ENCODE measurements at places on chromosomes 7 and 10.

GRCh38 chr7:132435016-132435990 lies 141.0 kb downstream of the PLXNA4 start:
- DNase-seq = no peak

- DNase-seq = no peak
Observed at GRCh38 chr7:44488955-44489354, 1.5 kb downstream of the NUDCD3 start.

GRCh38 chr10:34415039-34415438 lies 400.1 kb downstream of the PARD3 start:
- no peak for DNase-seq

GRCh38 chr7:27438881-27439589 lies 196.4 kb downstream of the EVX1 start:
- DNase-seq = no peak

DNA sequence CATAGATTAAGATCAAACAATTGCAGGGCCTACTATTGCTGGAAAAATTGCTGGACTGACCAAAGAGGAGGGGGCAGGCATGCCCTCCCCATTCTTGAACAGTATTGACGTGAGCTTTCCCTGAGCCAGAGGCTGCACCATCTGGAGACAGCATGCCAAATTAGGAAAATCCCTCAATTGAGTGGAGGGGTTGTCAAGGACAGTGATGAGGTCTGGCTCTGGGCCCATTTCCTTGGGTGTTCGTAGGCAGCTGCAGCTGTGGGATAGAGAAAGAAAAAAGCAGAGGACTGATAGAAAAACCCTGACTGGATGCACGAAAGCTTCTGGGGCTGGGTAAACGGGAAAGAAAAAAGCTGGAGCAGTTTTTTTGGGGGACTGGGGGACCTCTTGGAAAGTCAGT lies 22.8 kb upstream of the ORC5 start:
- DNase-seq = no peak

DNA sequence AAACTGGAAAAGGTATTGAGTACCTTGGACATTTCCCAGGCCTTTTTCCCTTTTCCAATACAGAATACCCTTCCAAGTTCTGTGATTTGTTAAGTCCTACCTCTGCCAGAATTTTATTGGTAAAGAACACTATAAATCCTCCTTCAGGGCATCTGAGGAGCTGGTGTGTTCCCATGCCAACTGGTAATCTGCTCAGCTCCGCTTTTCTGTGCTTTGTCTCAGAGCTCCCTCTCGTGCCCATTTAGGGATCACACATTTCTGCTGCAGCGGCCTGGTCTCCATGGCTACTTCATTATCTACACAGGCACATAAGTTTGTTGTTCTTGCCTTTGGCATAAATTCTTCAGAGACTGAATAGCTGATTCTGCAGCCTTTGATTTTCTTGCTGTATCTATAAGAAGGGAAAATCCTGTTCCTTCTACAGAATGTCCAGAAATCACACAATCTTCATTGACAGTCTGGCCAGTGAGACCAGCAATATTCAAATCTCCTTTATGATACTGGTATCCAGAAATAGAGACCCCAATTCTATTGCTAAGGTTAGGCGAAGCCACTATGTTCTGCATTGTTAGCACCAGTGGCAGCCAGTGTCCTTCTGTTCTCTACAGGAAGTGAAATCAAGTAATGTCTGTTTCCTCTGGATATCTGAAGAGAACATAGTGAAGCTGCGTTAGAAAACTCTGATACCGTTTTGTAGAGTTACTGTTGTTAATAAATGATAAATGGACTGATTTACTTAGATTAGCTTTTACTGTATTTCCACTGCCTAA lies 51.9 kb downstream of the DENND11 start:
- DNase-seq = peak; percentile 90

- no peak for DNase-seq
Observed at GRCh38 chr10:12921163-12921562, 80.3 kb downstream of the CCDC3 start.

DNA sequence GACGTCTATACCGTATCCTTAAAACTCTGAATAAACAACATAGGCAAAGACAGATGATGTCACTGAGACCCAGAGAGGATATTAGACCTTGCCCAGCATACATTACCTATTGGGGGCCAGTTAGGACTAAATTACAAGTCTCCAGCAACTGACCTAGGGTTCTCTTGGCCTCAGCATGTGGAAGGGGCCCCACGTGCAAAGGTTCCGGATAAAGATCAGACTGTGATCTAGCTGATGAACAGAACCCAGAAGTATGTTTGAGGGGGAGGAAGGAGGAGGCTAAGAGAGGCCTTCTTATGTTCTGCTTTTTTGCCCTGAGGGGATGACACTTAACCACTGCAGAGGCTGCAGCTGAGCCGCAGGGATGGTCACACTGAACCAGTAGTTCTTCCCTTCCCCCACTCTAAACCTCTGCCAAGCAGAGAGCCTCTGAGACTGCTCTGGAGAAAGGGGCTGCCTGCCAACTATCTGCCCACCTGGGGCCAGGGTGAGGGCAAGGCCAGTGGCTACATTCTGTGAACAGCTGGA lies 24.0 kb upstream of the KMT2C start:
- DNase-seq = no peak

DNA sequence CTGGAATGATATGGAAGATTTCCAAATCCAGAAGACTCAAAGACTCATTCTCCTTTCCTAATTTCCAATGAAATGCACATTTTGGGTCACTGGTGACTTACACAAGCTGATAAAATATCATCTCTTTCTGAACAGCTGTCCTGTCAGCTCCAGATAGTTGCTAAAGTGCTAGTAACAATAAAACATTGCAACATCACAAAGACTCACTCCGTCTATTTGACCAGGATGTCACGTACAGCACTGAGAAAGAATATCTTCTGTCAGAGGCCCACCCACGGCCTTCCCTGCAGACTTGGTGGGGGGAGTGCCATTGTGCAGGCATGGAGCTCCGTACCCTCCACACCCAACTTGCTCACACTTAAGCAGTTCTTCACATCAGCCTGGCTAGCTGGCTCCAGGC lies 78.9 kb upstream of the EGR2 start:
- no peak for DNase-seq

DNA sequence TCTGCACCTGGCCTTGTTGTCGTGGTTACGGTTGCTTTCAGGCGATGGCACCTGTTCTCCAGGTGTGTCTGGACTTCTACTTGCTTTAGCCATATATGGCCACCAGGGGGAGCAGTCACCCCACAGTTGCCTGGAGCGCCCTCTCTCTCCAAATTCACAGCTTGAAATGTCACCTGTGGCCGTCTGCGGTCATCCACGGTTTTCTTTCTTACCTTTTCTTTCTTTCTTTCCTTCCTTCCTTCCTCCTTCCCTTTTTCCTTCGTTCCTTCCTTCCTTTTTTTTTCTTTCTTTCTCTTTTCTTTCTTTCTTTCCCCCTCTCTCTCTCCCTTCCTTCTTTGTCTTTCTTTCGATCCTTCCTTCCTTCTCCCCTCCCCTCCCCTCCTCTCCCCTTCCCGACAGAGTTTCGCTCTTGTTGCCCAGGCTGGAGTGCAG lies 150.5 kb upstream of the VKORC1L1 start:
- DNase-seq = no peak

DNA sequence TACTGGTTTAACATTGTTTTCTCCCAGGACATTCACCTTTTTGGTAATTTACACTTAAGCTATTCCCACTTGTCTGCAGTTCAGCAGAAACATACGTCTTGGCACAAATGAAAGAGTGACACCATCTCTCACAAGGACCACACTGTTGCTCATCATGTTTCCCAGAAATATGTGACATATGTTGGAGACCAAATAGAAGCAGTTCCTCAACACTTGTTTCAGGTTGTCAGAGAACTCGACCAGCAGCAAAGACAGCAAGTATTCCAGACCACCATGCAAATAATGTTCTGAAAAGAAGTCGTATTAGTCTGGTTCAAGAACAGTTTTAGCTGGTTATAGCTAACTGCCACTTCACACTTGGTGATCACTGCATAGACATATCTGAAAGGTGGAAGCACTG lies 81.3 kb upstream of the KLF6 start:
- DNase-seq = no peak

DNA sequence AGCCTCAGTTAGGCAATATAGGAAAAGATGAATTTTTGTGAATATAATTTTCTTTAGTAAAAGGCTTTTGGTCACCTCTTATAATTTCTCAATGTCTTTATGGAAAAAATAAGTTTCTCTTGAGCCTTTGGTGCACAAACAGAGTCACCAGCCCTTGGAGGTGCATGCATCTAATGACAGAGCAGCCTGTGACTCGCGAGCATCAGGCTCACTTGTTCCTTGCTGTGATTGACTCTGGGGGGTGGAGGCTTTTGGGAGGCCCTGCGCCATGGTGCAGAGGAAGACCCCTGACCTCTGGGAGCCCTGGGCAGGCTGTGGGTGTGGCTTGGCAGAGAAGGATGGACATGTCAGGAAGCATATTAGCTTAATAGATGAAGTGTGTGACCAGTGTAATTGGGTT lies 60.2 kb downstream of the FIGNL1 start:
- no peak for DNase-seq

- DNase-seq = no peak
Observed at GRCh38 chr7:116279217-116279616, 68.9 kb downstream of the TES start.

- DNase-seq = no peak
Observed at GRCh38 chr10:78301481-78301880, 267.8 kb downstream of the RPS24 start.

DNA sequence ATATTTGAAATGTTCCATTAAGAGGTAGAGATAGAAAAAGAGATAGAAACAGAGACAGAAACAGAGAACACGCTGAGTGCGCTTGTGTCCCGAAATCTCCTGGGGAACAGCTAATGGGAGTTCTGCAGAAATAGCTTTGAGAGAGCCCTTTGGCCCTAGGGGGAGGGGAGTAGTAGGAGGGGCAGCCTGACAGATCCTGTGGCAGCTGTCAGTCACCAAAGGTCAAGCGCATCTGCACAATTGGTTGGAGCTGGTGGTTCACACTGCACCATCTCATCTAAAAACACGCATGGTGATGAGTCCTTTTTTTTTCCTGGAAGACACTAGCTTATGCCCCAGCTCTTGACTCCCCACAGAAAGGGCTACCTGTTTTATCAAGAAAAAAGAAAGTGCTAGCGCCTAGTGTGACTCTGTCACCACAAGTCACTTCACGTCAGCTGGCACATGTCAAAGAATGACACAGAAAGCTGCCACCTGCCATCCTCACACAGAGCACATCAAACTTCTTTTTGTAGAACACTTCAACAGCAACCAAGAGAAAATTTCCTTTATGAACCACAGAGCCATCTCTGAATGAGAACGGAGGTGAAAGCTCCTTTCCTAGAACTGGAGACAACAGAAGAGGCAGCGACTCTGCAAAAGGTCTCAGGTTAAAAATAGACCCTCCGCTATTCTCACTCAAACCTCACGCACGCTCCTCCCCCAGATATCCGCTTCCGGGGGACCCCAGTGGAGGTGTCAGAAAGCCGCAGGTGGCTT lies 125.7 kb downstream of the GFRA1 start:
- DNase-seq = no peak

DNA sequence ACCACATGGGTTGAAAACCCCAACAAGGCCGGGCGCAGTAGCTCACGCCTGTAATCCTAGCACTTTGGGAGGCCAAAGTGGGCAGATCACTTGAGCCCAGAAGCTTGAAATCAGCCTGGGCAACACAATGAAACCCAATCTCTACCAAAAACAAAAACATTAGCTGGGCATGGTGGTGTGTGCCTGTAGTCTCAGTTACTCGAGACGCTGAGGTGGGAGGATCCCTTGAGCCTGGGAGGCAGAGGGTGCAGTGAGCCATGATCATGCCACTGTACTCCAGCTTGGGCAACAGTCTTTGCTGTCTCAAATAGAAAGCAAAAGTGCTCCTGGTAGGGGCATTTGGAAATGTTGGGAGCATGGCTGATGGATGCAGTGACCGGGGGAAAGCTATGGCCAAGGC lies 209.6 kb upstream of the PLXNA4 start:
- no peak for DNase-seq

- DNase-seq = no peak
Observed at GRCh38 chr10:60942788-60943315, 1.1 kb downstream of the RHOBTB1 start.

DNA sequence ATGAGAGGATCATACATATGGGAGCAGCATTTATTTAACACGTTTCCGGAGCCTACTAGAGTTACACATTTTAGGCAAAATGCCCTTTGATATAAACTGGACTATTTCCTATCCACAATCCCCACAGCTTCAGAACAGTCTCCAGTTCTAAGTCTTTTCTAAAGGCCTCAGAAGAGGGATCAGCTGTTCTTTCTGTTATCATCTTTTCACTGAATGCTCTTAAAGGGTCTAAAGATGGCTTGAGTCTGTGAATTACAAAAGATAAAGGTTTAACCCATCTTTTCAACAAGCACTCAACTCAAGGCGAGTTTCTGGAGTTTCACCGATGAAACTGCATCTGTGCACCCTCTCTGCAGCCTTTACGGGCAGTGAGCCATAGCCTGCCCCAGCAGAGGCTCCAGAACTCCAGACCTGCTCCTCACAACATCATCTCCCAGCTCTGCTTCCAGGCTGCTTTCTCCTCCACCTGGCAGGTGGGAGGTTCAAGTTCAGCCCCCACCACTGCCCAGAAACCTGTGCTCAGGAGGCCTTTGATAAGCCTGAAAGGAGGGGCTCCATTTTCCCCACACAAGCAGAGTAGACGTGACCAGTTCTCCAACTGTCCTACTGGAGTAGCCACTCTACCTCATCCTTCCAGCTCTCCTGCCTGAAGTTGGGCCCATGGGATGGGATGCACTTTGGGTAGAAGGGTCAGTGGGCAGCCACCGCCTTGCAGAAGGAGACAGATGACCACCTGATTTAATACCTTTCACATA lies 53.4 kb downstream of the HSPA12A start:
- DNase-seq = no peak

- DNase-seq = peak; percentile 75
Observed at GRCh38 chr10:30182191-30183054, 123.0 kb upstream of the JCAD start.

DNA sequence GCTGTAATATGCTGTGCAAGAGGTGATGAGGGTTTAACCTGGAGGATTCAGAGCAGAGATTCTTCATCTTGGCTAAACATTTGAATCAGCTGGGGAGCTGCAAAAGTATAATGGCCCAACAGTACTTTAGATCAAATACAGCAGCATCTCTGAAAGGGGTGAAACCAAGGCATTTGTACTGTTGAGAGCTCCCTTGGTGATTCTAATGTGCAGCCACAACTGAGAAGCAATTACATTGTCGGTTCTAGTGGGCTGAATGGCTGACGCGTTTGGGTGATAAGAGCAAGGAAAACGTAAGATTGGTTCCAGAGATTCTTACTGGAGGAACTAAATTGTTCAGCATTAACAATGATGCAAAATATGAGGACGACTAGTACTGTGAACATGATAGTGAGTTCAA lies 269.7 kb downstream of the AGMO start:
- no peak for DNase-seq

DNA sequence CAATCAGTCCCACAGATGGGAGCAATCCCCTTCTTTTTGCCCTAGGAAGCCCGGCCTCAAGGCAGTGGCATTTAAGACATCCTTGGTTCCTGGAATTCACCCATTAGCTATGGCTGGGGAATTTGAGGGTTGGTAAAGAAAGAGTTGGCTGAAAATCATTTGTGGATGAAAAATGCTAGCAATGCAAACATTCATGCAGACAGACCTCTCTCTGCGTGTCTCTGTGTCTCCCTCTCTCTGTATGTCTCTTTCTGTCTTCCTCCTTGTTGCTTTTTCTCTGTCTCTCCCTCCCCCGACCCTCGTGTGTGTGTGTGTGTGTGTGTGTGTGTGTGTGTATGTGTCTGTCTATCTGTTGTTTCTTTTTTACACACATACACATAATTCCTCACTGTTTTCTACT lies 19.4 kb downstream of the LDB3 start:
- peak; percentile 22 for DNase-seq

GRCh38 chr10:25797888-25798429 lies 136.1 kb upstream of the MYO3A start:
- DNase-seq = no peak

Data from fibroblast of the conjunctiva (primary cell).